DMS153 (cell line): ENCODE measurements at places on chromosomes 5 and 9.
A peak's percentile ranks its signal among the peaks of the same experiment; 100 is the strongest.

DNA sequence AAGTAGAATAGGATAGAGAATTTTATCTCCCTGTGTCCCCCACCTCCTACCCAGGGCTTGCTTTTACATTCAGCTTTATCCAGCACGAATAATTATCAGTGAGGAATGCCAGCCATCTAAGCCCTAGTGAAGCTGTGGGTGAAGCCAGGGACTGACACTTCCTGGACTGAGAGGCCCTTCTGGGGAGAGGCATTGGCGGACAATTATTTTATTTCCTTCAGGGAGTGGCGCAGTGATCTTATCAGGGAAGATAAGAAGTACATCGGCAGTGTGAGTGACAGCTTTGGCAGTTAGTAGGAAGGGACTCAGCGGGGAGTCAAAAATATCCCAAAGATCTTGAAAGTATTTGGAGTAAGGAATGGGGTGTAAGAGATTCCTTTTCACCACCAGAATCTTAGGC, 34.9 kb upstream of the RPS23 start:
- no peak for DNase-seq

DNA sequence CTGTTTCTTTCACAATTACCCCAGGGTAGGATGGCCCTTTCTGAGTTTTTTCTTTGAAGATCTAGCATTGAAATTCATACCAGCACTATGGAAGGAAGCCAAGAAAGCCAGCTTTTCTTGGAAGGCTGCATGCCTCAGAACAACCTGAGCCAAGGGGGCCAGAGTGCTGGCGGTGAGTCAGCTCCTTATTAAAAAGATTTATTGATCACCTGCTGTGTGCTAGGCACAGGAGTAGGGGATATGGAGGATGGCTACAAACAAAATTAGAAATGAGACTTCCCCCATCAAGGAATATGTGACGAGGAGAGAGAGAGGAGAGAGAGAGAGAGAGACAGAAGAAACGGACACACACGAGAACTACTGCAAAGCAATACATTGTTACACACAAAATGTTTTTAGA, 184.6 kb upstream of the PUM3 start:
- DNase-seq, result no peak

GRCh38 chr5:94893412-94894135, 275.1 kb downstream of the SLF1 start:
- DNase-seq, result no peak

- no peak for DNase-seq
These were observed 9.7 kb upstream of the COL5A1 start for GRCh38 chr9:134631881-134632280.

- no peak for DNase-seq
These were observed 47.1 kb downstream of the PRELID2 start for GRCh38 chr5:145787996-145788395.

DNA sequence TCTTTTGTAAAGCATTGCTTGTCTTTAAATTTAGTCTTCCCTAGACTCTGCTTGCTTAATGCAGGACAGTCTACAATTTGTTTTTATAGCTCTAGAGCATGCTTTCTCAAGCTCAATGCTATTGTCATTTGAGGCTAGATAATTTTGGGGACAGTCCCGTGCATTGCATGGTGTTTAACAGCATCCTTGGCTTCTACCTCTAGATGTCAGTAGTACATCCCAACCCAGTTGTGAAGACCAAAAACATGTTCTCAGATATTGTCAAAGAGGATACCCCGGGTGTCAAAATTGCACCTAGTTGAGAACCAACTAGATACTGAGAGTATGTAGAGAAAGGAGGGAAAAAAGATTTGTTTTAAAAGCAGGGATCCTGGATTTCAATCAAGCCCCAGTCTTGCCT, 277.5 kb downstream of the CEMIP2 start:
- no peak for DNase-seq

- peak; percentile 87 for DNase-seq
These were observed 622.7 kb upstream of the CDH18 start for GRCh38 chr5:20610681-20611080.

DNA sequence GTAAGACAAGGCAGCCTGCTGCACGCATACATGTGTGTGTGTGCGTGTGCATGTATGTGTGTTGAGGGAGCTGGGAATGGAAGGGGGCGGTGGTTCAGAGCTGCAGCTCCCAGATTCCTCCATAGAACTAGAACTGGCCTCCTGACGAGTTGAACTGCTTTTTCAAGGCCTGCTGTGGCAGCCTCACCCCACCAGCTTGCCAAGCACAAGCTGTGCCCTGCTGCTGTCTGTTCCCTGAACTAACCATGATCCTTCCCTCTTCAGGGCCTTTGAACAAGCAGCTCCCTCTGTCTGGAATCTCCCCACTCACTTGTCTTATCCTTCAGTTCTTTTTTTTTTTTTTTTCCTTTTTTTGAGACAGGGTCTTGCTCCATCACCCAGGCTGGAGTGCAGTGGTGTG, 22.6 kb downstream of the LRSAM1 start:
- DNase-seq, result no peak

DNA sequence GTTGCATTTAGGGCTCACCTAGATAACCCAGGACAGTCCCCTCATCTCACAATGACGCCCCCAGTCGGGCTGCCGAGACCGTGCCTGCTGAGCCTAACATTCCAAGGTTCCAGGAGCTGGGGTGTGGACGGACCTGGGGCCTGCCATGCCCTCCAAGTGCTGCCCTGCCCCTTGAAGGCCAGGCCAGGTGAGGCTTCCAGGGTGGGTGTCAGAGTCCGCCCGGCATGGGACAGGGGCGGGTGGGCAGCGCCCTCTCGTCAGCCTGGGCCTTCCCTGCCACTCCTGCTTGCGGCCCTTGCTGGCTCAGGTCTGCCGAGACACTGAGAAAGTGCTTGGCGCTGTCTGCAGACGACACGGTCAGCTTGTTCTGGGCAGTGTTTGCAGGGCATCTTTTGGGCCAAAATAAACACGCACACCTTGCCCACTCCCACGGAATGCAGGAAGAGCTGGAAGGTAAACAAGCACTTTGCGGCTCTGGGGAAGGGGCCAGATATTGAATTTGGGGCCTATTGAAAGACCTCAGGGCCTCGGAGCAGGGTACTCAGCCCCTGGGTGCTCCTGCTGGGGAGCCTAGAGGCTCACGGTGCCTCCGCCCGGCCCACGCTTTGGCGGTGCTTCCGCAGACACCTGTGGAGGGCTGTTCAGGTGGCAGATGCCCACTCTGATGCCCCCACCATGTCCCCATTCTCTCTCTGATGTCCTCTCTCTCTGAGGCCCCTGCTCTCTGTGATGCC, 4.2 kb upstream of the SCGB3A1 start:
- DNase-seq, result no peak

GRCh38 chr5:150542933-150543445, 35.1 kb downstream of the NDST1 start:
- no peak for DNase-seq

- DNase-seq, result no peak
These were observed 93.5 kb downstream of the DAP start for GRCh38 chr5:10667431-10668057.

DNA sequence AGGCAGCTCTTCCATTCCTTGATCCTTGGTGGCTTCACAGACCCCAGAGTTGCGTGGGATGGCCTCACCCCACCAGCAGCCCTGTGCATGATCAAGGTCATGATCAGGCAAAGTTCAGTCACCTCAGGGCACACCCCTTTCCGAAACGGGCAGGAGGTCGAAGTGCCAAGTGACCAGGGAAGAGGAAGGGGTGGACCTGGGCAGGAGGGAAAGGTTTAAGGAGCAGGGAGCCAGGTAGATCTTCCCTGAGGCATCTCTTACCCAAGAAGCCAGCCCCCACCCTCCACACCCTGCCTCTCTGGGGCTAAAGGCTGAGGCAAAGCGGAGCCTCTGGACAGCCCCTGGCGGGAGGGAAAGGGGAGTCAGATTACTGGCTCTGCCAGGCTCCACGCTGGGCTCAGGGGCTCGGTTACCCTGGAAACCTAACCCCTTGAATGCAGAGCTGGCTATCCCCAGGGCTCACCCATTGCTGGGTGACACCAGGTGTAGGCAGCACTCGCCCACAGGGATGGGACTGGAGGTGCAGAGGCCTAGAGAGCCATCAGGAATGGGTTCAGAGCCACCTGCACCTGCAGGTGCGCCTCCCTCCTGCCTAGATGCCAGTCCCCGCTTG, 3.6 kb downstream of the MGAT4B start:
- DNase-seq, result peak; percentile 14

DNA sequence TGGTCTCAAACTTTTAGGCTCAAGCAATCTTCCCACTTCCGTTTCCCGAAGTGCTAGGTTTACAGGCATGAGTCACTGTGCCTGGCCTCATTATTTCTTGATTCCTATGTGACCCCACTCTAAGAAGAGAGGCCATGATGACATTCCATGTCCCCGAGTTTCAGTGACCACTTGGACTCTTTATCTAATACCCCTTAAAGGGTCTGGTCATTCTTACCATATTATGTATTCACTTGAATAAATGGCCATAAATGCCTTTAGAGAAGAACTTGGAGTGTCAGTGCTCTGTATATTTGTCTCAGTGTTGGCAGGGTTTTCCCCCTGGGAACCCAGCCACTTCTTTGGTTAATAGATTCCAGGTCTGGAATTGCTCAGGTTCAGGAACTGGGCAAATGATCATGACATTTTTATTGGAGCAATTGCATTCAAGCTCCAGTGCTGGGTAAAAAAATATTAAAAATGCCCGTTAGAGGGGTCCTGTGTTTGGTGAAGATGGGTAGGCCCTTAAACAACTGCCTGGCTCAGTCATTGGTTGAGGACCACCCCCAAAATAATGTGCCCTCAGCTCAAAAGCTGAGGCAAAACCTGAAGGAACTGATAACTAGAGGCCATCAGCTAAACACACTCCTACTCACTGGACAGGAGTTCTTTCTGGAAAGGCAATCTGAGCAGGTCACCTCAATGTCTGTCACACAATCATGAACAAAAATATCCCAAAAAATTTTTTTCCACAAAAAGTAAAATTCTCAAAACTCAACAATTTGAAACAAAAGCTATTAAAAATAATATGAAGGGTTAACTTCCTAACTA, 186.6 kb upstream of the ZNF608 start:
- DNase-seq, result no peak

DNA sequence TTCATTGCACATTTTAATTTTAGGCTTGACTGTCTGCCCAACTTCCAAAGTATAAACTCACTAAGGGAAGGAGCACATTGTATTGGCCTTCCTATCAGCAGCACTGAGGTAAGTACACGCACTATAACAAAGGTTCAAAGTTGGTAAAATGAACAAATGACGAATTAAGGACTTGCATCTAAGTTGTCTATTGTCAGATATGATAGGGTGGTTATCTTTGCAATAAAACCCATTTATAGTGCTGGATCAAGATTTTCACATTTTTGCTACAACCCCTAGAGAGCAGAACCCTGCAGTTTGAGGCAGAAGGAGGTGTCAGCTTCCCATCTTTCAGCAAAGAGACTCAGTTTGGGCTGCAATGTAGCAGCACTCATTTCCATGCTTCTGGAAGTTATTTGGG, 5.1 kb downstream of the HOMER1 start:
- DNase-seq, result no peak

GRCh38 chr9:125943831-125944230, 196.7 kb downstream of the PBX3 start:
- no peak for DNase-seq

DNA sequence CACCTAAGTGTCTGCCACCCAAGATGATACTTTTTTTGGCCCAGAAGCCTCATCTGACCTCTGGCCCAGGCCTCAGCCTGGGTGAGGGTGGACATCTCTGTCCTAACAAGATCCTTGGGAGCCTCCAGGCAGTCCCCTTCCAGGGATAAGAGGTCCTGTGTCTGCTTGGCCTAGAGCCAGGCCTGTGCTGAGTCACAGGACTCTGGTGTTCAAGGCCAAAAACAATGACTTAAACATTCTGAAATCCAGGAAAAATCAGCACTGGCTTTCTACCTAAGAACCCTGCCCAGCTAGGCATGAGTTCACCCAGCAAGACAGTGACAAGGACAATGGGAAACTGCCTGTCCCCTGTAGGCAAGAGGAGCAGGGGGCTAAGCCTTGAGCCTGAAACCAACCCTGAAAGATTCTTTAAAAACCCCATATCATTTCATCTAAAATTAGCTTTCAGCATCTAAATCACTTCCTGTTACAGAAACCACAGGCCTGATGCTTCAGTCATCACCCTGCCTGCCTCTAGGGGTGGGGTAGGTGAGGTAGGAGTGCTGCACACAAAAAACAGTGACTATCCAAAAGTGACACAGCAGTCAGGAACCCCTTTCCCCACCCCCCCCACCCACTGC, 29.9 kb downstream of the CSF2 start:
- no peak for DNase-seq

DNA sequence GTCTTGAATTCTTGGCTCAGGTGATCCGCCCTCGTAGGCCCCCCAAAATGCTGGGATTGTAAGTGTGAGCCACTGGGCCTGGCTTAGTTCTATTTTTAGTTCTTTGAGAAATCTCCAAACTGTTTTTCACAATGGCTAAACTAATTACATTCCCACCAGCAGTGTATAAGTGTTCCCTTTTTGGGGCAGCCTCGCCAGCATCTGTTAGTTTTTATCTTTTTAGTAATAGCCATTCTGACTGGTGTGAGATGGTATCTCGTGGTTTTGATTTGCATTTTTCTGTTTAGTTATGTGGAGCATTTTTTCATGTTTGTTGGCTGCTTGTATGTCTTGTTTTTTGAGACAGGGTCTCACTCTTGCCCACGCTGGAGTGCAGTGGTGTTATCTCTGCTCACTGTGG, 28.2 kb downstream of the CNOT6 start:
- DNase-seq, result no peak

GRCh38 chr5:177311392-177311722, 341 bp downstream of the MXD3 start:
- no peak for DNase-seq

GRCh38 chr9:111114486-111114885, 76.2 kb upstream of the LPAR1 start:
- DNase-seq, result no peak

DNA sequence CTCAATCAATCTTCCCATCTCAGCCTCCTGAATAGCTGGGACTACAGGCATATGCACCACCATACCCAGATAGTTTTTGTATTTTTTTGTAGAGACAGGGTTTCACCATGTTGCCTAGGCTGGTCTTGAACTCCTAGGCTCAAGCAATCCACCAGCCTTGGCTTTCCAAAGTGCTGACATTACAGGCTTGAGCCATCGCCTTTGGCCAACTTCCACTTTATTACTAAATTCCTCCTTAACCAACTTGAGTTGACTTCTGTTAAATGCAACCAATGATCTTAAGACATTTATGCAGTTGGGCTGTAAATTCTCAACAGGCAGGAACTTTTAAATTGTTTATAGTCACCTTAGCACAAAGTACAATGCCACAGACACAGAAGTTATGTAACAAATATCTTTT, 2.8 kb downstream of the LARS1 start:
- no peak for DNase-seq
